Cardiac septum (tissue), 1 donor: ENCODE measurements at places on chromosomes 5 and 9. TPM values are rescaled to one million over a fixed set of nuclear protein-coding genes. Genes with fewer than 3 reads are reported as not detected.
A peak's percentile ranks its signal among the peaks of the same experiment; 100 is the strongest.

- no peak for DNase-seq
Observed at GRCh38 chr5:96253140-96253539, 179.9 kb downstream of the PCSK1 start.

DNA sequence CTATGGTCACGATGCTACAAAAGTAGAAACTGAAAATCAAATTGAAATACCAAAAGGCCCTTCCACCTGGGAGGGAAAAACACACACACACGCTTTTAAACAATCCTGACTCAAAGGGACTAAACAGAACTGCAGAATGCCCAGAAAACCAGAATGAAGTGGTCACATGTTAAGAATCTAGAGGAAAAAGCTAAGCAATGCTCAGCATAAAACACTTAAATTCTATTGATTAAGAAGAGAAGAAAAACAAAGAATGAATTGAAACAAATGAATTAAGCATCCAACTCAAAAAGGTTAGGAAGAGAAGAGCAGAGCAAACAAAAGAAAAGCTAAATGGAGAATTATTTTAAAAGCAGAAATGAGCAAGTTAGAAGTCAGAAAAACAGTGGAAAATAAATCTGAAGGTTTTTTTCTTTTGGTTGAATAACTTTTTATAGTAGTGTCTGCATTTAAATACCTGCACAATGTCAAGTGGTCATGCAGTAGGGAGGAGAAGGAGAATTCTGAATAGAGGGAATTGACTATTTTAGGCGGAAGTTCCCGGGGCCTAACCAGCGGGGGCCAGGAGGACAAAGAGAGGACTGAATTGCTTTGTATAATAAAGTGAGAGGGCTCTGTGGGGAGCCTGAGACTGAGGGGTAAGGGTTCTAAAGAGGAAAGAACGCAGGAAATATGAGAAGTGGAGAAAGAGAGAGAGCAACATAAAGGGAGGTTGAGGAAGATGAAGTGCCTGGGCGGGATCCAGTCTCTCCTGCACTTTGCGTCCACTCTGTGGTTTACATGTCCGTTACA lies 146.8 kb downstream of the ATPSCKMT start:
- DNase-seq = no peak

- no peak for DNase-seq
Observed at GRCh38 chr9:21677834-21678233, 124.6 kb upstream of the MTAP start.

- no peak for DNase-seq
Observed at GRCh38 chr5:38189081-38189504, 69.3 kb upstream of the EGFLAM start.

- no peak for DNase-seq
Observed at GRCh38 chr5:80275347-80275746, 19.5 kb upstream of the SERINC5 start.

GRCh38 chr9:27548055-27548741 lies 18.6 kb upstream of the MOB3B start:
- no peak for DNase-seq

DNA sequence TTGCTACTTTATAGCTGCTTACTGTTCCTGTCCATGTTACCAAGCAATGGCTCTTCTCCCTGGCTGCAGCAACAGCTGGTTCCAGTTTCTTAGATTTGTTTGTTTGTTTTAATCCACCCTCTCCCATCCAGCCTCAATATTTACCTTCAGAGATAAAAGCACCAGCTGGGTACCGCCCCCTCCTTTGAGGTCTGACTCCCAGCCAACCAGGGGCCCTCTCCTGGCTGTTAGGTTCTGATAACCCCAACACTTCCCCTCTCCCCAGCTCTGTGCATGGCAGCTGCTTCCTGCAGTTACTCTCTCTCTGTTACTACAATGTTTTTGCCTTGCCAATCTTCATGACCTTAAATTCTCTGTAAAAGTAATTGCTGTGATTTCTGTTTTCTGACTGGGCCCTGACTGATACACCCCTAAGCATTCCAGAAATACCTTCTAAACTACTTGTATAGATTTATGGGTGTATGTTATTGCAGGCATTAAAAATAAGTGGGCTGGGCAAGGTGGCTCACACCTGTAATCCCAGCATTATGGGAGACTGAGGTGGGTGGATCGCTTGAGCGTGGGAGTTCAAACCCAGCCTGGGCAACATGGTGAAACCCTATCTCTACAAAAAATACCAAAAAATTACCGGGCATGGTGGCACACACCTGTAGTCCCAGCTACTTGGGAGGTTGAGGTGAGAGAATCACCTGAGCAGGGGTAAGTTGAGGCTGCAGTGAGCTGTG lies 2.6 kb upstream of the GCNT1 start:
- DNase-seq = no peak

PCDHGB3 gene
- 14.2 TPM for total RNA-seq

DNA sequence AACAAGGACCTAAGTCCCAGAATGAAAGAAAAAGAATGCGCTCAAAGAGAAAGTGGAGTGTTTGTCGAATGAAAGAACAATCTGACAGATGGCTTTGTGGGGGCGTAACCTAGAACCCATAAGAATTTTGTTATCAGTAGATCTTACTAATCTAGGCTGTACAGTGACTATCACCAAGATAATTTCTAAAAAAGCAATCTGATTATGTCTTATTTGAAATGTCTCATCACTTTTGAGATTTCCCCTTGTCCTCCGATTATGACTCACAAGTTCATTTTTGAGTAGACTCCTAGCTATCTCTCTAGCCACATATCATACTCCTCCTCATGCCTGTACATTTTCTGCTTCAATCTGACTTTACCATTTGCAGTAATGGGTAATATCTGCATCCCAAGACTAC lies 135.6 kb upstream of the SMARCA2 start:
- DNase-seq = no peak

GRCh38 chr9:97577051-97577450 lies 56.1 kb downstream of the TSTD2 start:
- DNase-seq = peak; percentile 56

DNA sequence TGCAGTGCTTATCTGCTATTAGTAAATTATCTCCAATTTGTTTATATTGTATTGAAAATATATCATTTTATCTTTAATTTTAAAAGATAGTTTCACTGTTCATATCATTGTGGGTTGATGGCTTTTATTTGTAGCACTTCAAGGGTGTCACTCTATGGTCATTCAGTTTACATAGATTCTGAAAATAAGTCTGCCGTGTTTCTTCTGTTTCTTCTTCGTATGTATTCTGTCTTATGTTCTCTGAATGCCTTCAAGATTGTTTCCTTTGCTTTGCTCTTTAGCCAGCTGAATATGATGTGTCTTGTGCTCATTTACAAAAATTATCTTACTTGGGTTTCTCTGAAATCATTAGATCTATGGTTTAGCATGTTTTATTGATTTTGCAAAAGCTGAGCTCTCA lies 359.9 kb downstream of the CYLC2 start:
- no peak for DNase-seq

PCDHA13 gene
- total RNA-seq = not detected

DNA sequence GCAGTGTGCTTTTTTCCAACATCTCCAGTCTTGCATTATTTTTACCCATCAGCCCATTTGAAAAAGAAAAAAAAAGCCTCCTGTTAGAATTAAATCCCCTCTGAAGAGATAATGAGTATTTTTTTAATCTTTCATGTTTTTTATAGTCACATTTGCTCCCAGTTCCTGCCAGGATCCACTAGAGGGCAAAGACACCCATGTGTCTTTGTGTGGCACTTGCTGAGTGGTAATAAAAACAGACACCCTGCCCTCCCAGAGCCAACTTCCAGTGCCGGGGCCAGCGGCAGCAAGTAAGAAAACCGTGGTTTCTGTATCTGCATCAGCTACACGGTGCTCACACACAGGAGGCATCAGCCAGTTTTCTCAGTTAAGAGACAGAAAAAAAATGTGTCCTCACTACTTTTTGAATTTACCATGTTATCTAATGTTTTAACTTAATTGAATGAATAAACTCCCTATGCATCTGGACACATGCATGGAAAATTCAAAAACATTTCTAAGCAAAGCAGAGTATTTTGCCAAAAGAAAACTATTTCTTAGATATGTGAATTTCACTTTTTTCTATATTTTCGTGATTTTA lies 70.2 kb upstream of the PLEKHG4B start:
- DNase-seq = no peak

GRCh38 chr5:1310118-1310517 lies 15.2 kb upstream of the TERT start:
- DNase-seq = peak; percentile 66

CTXN3 gene
- total RNA-seq = not detected

DNA sequence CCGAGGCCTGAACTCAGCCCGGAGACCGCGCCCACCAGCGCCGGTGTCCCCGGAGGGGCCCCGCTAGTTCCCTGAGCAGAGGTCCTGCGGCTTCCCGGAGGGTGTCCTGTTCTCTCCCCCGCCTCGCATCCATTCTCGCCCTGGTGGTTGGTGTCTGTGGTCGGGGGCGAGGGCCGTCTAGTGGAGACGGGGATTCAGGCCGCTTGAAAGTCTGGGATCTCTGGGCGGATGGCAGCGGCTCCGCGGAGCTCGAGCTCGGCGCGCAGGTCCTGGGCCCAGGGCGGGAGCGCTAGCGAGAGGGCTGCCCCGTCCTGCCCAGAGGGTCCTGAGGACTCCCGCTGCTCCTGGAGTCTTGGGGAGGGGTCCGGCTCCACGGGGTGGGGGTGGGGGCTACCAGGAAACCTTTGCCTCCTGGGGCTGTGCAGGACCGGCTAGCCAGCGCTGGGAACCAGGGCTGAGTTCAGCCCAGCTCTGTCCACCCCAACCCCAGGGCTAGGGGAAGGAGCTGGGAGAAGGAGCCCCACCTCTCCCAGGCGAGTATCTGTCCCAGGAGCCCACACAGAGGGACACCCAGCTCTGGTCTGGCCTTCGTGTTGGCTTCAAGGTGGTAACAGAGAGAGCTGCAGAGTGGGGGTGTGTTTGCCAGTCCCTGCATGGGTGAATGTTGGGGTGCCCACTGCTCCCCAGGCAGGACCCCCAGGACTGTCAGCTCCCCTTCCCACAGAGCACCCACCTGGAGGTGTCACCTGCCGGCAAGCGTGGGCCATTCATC lies 4.0 kb downstream of the TOR4A start:
- peak; percentile 73 for DNase-seq

GRCh38 chr5:96492459-96493047 lies 59.5 kb upstream of the PCSK1 start:
- DNase-seq = no peak
